Spleen (tissue), 13 donors: ENCODE measurements at places on chromosomes 1 and 21. TPM values are rescaled to one million over a fixed set of nuclear protein-coding genes. Genes with fewer than 3 reads are reported as not detected.

GRCh38 chr1:174800216-174800851, 199.4 kb upstream of the CACYBP start:
- peak overlapping the region; percentile 70 for H3K4me3 ChIP-seq
- H3K27me3 ChIP-seq: no peaks in the 10 kb centered on the region
- peak; percentile 75 for DNase-seq
- H3K4me1 ChIP-seq: peaks cover 43% of the 10 kb centered on the region

DNA sequence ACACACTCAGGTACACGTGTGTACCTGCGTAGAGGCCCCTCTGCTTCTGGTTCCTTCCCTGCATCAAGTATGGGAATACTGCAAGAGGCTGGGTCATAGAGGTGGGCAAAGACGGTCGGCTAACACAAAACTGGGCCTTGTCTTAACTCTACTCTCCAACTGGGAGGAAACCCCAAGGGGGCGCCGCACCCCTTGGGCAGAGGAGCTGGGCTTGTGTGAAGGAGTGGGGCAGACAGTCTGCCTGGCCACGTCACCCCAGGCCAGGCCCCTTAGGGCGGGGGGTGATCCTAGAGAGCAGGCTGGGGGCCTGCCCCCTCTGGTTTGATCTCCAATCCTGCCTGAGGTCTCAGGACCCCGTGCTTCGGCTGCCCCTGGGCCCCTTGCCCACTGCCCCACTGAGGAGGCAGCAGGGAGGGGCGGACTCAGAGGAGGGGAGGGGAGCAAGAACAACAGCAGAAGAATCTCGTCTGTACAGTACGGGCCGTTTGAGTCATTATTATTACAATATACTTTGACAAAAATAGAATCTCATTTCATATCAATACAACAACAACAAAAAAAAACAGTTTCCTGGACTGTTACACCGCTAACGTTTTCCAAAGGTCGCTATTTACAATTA, 34.7 kb downstream of the MEF2D start:
- H3K36me3 ChIP-seq: peaks cover 79% of the 10 kb centered on the region
- no peak overlapping the region for H3K4me3 ChIP-seq
- no peaks in the 10 kb centered on the region for H3K27me3 ChIP-seq
- no peak for DNase-seq
- H3K4me1 ChIP-seq: peaks cover 16% of the 10 kb centered on the region

DNA sequence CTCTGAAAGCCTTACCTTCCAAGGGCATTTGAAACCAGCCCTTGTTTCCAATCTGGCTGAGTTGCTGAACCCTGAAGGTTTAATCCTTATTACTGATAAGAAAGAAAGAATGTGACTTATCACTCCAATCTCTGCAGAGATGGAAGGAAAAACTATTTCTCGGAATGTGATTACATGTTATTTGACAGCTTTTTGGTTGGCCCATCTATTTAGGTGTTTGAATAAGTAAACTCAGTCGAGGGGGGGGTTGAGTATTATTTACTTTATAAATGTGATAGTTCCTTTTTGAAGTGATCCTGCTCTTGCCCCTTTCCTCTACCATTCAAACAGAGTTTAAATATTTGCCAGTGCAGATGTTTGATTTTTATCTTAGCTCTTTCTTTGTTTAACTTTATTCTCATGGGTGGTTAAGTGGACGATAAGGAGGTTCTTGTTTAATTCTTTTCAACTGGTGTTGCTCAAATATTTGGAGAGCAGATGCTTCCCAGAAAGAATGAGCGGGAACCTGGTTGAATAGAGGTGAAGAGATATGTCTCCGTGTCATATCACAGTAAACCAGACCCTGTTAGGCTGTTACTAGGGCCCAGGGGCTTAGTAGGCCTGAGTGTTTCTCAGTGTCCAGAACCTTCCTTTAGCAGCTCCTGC, 126.1 kb downstream of the CACHD1 start:
- H3K27ac ChIP-seq: no peak overlapping the region
- DNase-seq: no peak

DNA sequence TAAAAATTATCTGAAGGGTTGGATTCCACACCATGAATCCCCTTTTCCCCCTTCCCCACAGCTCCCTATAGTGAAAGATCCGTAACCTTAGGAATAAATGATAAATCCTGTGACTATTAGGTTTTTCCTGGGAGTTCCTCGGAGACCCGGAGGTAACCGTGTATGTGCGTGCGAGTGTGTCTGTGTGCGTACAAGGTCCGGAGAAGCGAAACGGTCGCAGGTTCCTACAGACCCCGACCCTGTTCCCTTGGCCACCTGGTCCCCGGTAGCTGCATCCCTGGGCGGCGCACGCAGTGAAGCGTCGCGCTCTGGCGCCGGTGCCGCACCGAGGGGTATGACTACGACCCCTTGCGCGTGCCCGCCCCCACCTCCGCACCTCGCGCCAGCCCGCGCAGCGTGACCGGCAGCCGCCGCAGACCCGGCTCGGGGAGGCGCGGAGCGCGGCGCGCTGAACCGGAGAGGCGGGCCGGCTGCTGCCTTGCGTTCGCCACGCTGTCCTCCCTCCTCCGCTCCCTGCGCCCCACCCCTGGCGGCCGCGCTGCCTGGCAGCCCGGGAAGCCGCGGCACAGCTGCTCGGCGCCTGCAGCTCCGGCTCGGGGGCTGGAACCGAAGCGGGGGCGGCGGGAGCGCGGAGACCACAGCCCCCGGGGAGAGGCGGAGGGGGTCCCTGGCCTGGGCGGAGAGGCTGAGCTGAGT, at the start of gene AK5:
AK5 (plus strand) TSS at position 529 of the 696 bp plus-strand sequence. CDS start 295 bp downstream, outside the sequence.
- H3K4me1 ChIP-seq: peaks cover 4% of the 10 kb centered on the region
- no peak within 1 kb of the TSS for H3K27ac ChIP-seq

DNA sequence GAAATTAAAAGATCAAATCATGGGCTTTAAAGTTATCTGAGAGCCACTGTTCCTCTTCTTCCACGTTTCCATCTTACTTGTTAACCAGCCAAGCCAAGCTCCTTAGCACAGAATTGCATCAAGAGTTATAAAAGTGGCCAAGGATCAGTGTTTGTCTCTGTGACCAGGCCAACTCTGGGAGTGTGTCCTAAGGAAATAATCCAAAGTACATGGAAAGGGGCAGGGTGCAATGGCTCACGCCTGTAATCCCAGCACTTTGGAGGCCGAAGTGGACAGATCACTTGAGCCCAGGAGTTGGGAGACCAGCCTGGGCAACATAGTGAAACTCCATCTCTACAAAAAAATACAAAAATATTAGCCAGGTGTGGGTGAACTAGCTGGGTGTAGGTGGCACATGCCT, 10.0 kb upstream of the MPZL1 start:
- H3K27me3 ChIP-seq: no peaks in the 10 kb centered on the region
- H3K4me3 ChIP-seq: no peak overlapping the region
- H3K27ac ChIP-seq: no peak overlapping the region
- DNase-seq: no peak
- peaks cover 72% of the 10 kb centered on the region for H3K4me1 ChIP-seq

- peaks cover 59% of the 10 kb centered on the region for H3K27me3 ChIP-seq
- peak; percentile 29 for DNase-seq
- H3K4me3 ChIP-seq: no peak overlapping the region
- H3K4me1 ChIP-seq: peaks cover 25% of the 10 kb centered on the region
Measured at GRCh38 chr1:228012555-228012954, 5.8 kb downstream of the WNT3A start.

Gene FCRL2
- 42.7 TPM for total RNA-seq

DNA sequence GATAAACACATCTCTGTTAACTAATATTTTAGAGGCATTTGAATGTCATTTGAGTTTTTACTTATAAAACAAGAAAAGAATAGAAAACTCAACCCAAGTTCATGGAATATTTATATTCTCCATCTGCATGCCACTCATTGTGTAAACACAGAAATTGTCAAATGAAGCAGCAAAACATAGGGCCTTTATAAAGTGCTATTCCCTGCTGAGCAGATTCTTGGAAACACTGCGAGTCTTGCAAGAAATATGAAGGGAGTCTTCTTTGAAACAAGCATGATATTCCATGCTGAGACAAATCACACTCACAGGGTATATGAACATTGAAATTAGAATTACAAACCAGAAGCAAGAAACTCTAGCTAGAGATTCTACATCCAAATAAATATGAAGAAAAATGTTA, 655.8 kb downstream of the BRINP3 start:
- DNase-seq: no peak
- H3K36me3 ChIP-seq: no peaks in the 10 kb centered on the region
- H3K27me3 ChIP-seq: no peaks in the 10 kb centered on the region
- H3K27ac ChIP-seq: no peak overlapping the region
- no peak overlapping the region for H3K4me3 ChIP-seq
- no peaks in the 10 kb centered on the region for H3K4me1 ChIP-seq

- no peak overlapping the region for H3K4me3 ChIP-seq
- DNase-seq: no peak
- no peaks in the 10 kb centered on the region for H3K27me3 ChIP-seq
- H3K36me3 ChIP-seq: no peaks in the 10 kb centered on the region
- no peaks in the 10 kb centered on the region for H3K4me1 ChIP-seq
- H3K27ac ChIP-seq: no peak overlapping the region
Measured at GRCh38 chr1:244165021-244165420, 113.9 kb downstream of the ZBTB18 start.

Gene TESK2
- total RNA-seq: 9.5 TPM

Gene CHI3L2
- total RNA-seq: 25.6 TPM
